ENCODE measurements at places on chromosomes 2 and 18. TPM values are rescaled to one million over a fixed set of nuclear protein-coding genes. Genes with fewer than 3 reads are reported as not detected.

DNA sequence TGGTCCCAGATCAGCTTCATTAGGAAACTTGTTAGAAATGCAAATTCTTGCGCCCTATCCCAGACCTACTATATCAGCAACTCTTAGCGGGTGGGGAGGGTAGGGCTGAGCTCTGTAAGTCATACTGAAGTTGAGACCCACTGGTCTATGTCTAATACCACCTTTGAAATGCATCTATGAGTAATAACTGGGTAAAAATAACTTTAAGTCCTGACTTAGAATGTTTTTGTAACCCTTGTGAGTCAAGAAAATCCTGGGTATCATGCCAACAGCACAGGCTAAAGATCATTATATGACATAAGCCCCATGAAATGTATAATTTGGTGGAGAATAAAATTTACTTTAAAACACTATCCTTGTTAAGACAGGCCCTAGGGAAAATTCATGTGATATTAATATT lies 41.4 kb downstream of the PRKD3 start:
- no peak for DNase-seq

ABCG5 gene
- total RNA-seq, result not detected

TMEM169 gene
- not detected for total RNA-seq

DNA sequence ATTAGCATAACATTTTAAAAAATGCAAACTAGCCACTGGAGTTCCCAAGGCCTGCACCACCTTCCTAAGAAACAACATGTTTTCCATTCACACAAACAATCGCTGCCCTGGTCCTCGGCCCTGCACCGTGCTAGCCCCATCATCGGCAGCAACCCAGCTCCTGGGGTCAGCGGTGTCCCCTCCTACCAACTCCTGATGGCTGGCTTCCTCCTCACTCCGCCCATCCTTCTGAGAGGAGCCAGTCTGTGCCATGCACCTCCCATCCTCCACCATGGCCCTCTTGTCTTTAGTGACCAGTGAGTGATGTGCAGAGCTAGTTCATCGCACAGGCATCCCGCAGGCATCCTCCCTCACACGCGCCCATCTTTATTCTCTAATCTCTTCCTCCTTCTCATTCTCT lies 81.9 kb downstream of the LONRF2 start:
- no peak for DNase-seq

DYNAP gene
- total RNA-seq, result not detected

Data from uterus (tissue), 4 donors.